Left hindlimb (tissue), 1 donor: ENCODE measurements at places on chromosomes 7 and 10.

GRCh38 chr7:5406957-5407945, 16.4 kb downstream of the TNRC18 start:
- no peak for DNase-seq

- no peak for DNase-seq
These were observed 79.5 kb downstream of the HIPK2 start for GRCh38 chr7:139698278-139698677.

GRCh38 chr7:73435471-73436009, 2.0 kb downstream of the FZD9 start:
- DNase-seq: no peak

- peak; percentile 12 for DNase-seq
These were observed 71.6 kb upstream of the CAMK2B start for GRCh38 chr7:44396931-44397545.

GRCh38 chr7:131723926-131724325, 167.5 kb upstream of the PODXL start:
- DNase-seq: no peak

GRCh38 chr10:108051218-108051617, 886.7 kb upstream of the SORCS1 start:
- no peak for DNase-seq

DNA sequence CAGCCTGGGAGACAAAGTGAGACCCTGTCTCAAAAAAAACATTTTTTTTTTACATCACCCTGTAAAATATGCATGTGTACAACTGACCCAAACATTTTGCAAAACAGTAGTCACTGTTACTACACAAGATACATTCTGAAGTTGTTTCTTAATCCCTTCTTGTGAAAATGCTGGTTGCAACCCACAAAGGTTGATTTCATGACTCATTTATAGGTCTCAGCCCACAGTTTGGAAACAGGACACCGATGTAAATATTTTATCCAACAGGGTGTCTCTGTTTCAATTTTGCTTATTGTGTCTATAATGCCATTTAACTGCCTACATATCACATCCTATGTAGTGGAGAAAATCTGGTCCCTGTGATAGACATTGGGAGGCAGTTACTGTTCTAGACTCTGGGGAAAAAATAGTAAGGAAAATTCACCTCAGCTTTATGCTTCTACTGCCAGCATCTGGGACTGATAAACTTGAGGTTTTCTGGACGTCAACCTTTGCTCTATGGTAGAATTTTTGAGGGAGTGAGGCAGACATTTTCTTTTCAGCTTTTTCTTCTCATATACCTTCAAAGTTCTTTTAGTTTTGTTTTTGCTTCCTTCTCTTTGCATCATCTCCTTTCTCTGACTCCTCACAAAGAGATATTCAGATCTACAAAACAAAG, 1.6 kb upstream of the RAB19 start:
- DNase-seq: no peak

- DNase-seq: no peak
These were observed 54.8 kb downstream of the DAGLB start for GRCh38 chr7:6392712-6393666.

DNA sequence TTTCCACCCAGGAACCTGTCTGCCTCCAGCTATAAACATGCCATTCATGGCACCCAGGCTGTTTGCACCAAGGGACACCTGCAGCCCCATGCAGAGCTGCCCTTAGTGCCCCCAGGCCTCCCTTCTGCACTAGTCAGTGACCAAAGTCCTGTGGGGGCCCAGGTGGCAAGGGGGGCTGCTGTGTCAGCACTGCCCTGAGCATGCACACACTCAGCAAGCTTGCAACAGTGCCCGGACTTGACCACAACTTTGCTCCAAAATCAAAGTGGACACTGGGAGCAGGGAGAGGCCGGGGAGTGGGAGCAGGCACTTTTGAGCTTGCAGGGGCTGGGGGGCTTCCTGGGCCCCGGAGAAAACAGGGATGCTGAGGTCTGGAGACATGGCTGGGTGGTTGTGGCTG, 192.9 kb upstream of the MBL2 start:
- DNase-seq: no peak

GRCh38 chr7:117781707-117782106, 91.5 kb downstream of the CTTNBP2 start:
- DNase-seq: no peak

DNA sequence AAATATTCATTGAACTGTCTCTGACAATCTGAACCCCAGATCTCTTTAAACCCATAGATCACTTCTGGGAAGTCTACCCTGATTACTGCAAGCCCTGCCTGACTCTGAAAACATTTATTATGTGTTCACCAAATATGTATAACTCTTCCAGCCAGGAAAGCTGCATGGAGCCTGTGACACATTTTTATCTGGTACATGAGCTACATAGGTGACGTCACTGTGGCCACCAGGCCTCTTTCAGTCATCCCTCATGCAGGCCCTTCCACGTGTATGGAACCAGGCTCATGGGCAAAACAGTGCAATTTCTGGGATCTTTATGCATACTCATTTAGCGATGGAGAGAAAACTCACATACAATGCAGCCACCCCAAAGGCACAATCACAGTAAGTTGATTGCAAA, 133.9 kb upstream of the NUPR2 start:
- no peak for DNase-seq

DNA sequence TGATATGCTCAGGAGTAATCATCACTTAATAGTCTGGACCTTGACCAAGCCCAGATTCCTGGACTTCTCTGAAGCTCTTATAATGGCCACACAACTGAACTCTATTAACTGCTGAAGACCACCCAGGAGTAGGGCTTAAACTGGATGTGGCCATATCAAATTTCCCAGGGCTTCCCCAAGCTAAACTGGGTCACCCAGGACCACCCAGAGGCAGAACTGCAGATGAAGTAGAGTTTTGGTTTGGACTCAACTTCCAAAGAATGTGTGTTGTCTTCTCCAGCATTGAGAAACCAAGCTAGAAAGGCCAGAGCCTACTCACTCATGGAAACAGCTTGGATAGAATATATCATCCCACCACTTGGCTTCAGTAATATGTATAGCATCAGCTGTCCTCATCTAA, 358.2 kb upstream of the MEOX2 start:
- peak; percentile 36 for DNase-seq

- no peak for DNase-seq
These were observed 22.8 kb upstream of the FOXL3 start for GRCh38 chr7:266851-267840.

- DNase-seq: no peak
These were observed 489.5 kb downstream of the GATA3 start for GRCh38 chr10:8544057-8544380.

GRCh38 chr7:43844257-43844656, 25.1 kb downstream of the MRPS24 start:
- no peak for DNase-seq

- no peak for DNase-seq
These were observed 45.9 kb downstream of the ZNF783 start for GRCh38 chr7:149307775-149308501.

DNA sequence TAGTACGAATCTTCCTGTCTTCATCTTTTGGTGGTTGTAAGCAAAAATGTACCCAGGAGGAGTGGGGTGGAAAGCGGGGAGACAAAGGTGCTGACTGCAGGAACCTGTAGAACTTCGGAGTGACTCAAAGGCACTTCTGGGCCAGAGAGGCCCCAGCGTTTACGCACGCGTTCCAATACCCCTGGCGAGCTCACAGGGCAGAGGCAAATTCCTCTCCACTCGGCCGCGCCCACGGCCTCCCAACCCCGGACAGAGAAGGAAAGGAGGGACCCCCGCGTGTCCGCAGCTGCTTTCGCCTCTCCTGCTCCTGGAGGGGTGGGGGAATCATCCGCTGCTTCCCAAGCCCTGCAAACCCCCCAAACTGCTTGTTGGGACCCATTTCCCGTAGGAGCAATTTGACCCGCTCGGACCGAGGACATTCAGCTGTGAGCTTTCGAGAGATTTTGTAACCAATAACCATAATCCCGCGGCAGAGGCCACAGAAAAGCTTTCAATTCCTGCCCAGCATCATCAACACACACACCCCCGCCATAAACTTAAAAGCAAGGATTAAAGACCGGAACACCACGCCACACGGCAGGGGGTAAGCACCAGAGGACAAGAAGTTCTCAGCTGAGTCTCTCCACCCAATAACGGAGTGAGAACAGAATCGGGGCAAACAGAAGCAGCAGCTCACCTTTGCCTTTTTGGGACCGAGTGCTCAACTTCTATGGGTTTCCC, 2.3 kb downstream of the IGF2BP3 start:
- peak; percentile 67 for DNase-seq

DNA sequence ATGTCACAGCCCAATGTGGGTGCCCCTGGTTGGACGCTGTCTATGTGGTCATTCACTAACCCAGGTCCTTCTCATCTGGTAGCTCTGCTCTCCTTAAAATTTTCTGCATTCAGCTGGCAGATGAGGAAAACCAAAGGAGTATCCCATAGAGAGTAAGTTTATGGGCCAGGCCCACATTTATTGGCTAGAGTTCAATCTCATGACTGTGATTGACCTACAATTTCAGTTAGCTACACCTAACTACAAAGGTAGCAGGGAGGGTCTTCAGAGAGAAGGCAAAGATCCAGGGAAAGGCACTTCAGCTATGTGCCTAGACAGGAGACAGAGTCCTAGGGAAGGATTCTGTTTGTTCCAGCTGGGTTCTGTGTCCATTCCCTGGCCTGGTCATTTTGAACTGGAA, 23.7 kb upstream of the PPIF start:
- no peak for DNase-seq

GRCh38 chr7:157689269-157690057, 352.7 kb downstream of the DNAJB6 start:
- no peak for DNase-seq

- DNase-seq: no peak
These were observed 10.4 kb downstream of the ASB15 start for GRCh38 chr7:123612024-123612423.

GRCh38 chr7:49091519-49091918, 167.2 kb downstream of the CDC14C start:
- no peak for DNase-seq

GRCh38 chr10:85003083-85003482, 674.7 kb downstream of the CCSER2 start:
- DNase-seq: no peak

DNA sequence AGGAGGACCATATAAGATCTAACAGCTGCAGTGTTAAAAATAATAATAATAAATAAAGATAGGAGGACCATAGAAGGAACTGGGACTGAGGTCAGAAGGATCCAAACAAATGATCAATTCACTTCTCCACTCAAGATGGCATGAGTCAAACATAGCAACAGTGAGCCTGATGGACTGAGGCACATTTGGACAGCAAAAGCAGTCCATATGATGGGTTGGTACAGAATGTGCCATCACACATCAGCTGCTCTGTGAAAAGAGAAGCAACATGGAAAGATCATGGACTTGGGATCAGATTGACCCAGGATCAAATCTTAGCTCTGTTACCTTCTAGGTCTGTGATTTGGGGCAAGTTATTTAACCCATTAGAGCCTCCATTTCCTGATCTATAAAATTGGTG, 188.9 kb upstream of the KMT2E start:
- no peak for DNase-seq

DNA sequence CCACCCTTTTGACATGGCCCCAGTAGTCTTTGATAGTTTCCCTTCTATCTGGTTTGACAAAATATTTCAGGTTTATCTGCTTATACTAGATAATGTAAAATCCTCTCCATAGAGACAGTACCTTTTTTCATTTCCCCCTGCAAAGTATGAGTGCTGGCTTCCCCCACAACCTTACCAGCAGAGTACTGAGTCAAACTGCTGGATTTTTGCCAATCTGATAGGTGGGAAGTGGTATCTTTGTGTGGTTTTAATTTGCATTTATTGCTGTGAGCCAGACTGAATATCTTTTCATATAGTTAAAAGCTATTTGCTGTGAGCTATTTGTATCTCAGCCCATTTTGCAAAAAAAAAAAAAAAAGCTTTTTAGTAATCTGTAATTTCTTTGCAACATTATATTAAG, 32.1 kb upstream of the HECTD2 start:
- no peak for DNase-seq

DNA sequence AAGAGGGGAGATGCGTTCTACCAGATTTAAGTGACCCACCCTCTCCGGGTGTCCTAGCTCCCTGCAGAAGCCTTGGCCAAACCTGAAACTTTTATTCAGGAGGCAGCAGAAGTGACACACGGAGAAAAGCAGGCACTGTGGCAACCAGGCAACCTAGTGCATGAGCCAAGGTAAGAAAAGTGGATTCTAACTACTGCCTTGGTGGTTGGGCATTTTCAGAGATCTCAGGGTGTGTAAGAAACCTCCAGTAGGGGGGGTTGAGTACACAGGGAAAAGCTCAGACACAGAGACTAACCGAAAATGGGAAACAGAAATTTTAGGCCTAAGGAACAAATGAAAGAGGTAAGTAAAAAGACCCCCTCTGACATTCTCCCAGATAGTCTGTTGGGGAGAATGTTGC, 645.7 kb downstream of the ANKRD7 start:
- DNase-seq: no peak

DNA sequence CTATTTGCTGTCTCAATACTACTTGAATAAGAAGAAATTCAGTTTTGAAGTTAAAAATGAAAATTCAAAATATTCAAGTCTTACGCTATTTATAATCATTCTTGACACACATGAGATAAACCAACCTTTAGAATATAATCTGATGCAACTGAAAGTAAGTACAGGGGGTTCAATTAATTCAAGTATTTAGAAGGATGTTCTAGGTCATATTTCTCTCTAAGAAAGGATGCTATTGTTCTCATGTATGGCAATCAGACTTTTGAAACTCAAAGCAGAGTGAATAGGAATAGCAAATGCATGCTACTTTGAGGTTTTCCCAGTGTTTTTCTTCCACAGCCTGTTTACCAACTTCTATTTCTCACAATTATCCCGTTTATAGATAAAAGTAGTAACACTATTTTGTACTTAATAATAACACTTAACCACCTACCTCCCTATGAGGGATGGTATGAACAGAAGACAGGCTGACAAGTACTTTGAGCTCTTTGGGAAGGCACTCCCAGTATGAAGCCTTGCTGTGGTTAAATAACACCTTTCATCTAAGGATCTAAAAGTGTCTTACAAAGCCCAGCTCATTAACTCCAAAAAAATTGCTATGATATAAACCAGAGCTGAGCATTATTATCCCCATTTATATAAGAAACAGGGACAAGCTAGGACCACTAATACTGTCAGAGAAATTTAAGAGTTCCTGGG, 18.0 kb upstream of the SPOCK2 start:
- DNase-seq: no peak

DNA sequence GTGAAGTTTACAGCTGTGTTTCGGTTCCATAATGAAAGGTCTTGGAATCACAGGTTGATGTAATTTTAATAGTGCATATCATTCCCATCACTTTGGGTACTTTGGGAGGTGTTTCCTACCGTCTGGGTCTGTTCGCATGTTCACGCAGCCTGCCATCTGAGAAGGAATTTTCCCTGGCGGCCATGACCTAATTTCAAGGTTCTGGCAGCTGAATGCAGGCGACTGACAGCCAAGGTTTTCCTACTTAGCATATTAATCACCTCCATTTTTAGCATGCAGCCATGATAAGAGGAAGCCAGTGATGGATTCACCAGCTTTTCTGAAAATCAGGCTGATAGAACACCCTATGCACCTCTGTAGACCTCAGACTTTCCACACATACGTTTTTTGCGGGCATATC, 319.1 kb upstream of the TMEM229A start:
- DNase-seq: no peak

- no peak for DNase-seq
These were observed 29.6 kb upstream of the CUX1 start for GRCh38 chr7:101787864-101788263.

- no peak for DNase-seq
These were observed 98.5 kb downstream of the ST7 start for GRCh38 chr7:117051808-117052207.

GRCh38 chr7:123979876-123980275, 53.0 kb downstream of the TMEM229A start:
- no peak for DNase-seq

- no peak for DNase-seq
These were observed 19.6 kb downstream of the KLLN start for GRCh38 chr10:87843714-87844113.

GRCh38 chr10:77898323-77899079, 28.1 kb downstream of the DLG5 start:
- no peak for DNase-seq
